Stimulated activated CD8-positive, alpha-beta memory T cell treated with anti-CD3 and anti-CD28 coated beads, Interleukin-4, amount 100 ng/mL, for 1 hour (primary cell): ENCODE measurements at places on chromosomes 3 and 15.

DNA sequence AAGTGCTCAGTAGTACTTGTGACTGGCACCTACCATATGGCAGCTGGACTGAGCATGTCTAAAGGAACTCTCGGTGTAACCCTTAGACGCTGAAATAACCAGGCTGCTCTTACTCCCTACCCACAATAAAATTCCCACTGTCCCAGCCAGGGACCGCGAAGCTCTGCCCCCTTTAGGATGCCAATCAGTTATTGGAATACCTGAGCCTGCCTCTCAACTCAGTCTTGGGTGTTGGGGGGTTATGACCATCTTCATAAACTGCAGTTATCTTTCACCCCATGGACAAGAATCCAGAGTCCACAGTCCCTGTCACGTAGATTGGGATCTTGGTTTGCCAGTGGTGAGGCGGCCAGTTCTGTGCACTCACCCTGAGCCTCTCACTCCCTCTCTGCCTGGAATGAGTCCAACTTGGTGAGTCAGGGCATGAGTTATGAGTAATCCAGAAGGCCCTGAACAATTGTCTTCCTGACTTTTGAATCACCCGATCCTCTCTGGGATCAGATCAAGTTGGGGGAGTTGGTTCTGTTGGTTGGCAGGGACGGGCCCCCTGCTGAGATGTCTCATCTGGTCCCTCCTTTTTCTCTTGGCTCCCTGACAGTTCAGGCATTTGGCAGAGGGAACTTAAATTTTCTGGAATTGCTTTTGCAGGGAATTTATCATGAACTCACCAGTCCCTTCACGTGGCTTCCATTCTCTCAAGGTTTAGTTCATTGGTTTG, 120.1 kb upstream of the UBE2E1 start:
- DNase-seq, result no peak

DNA sequence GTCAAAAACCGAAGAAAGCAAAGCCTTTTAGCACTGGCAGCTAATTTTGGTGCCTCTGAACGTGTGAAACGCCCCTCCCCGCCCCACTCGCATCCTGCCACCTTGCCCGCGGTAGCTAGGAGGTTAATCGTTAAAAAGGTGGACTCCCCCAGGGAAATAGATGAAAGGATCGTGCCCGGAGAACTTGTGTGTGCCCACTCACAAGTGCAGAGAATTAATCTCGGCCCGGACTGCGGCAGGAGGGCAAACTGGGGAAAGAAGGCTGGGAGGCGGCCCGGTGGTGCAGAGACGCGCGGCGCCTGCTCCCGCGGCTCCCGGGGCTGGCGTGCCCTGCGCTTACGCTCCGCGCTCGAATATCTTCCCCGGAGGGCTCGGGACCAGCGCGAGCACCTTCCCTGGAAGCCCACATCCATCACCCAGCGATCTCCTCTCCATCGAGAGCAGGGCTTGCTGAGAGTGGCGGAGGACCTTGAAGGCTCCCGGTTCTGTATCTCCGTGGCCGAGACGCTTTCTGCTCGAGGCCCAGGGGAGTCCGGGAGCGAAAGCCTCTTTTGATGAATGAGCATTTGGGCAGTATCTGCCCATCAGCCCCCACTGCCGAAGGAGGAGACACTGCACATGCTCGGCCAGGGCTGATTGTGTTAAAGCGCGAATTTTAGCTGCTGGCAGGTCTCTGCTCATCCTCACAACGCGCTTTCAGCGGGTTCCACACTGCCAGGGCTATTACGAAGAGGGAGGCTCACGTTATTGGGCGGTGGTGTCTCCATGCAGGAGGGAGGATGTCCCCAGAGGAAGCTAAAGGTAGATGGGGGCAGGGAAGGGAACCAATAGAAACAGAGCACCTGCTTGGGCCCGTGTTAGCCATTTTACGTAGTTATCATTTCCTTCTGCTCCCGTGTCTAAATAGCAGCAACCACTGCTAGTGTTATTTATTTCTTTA, 1.3 kb upstream of the SPTSSB start:
- no peak for DNase-seq

DNA sequence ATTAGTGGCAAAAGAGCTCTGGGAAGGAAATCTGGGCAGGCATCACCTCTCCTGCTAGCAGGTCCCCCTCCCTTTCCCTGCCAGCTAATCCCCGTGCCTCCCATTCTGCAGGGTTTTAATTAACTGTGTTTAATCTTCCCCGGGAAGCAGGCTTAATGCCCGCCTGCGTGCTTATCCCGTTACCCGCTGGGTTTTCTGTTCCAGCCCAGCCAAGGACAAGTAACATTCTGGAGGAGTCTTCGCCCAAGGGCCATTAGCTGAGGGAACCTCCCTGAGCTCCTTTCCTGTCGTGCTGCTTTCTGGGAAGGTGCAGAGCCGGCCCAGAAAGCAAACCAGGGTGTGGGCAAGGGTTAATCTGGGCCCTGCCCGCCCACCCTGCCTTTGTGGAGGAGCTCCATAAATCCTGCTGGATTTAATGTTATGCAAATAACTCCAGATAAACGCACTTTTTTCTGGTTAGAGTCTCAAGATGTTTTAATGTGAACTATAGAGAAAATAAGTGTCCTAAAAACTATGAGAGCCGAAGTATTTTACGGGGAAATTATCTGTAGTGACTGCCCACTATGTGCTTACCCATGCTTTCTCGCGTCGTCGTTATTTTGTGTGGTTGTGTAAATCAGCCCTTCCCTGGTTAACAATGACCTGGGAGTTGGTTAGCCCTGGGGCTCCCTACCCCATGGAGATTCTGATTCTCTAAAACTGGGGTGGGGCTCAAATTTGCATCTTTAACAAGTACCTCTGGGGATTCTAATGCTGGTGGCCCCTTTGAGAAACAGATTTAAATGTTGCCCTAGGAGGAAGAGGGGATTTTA, 25.9 kb downstream of the TRIM71 start:
- no peak for DNase-seq

DNA sequence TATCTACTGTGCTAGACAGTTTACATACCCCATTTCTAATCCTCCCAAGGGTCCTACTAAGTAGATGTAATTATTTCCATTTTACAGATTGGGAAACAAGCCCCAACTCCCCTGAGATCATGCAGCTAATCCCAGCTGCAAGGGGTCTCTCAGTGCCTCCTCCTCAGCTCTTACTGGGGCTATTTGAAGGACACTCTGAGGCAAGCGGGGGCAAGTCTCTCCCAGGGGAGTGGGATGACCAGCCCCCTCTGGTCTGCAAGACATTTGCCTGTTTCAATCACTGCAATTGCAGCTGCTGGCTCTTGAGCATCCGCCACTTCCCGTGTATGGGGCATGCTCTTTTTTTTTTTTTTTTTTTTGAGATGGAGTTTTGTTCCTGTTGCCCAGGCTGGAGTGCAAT, 11.4 kb downstream of the LAMP3 start:
- no peak for DNase-seq

- DNase-seq, result no peak
Observed at GRCh38 chr3:42900226-42901072, 5.5 kb upstream of the ZNF662 start.

DNA sequence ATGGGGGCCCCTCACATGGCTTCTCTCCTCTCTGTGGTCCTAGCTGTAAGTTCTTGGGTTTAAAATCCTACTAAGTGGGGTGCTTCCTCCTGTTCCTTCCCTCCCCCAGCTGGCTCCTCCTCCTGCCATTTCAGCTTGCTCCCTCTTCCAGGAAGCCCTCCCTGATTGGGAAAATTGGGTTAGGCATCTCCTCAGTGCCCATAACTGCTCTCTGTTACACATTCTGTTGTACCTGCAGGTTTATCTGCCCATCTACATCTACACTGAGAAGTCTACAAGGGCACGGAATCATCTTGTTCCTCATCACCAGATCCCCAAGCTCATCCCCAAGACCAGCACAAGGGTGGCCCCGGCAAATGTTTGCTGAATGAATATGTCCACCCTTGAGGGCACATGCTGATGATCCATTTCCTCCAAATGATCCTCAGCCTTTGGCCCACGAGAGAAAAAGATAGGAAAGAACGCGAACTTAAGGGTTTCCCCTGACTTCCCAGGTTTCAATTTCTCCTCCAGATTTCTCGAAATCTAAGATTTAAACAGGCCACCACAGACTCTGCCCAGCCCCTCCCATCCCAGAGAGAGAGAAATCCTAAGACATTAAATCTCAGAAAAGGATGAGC, 3.9 kb downstream of the SEMA7A start:
- no peak for DNase-seq
